ENCODE measurements at places on chromosomes 1 and 21.
A peak's percentile ranks its signal among the peaks of the same experiment; 100 is the strongest.

DNA sequence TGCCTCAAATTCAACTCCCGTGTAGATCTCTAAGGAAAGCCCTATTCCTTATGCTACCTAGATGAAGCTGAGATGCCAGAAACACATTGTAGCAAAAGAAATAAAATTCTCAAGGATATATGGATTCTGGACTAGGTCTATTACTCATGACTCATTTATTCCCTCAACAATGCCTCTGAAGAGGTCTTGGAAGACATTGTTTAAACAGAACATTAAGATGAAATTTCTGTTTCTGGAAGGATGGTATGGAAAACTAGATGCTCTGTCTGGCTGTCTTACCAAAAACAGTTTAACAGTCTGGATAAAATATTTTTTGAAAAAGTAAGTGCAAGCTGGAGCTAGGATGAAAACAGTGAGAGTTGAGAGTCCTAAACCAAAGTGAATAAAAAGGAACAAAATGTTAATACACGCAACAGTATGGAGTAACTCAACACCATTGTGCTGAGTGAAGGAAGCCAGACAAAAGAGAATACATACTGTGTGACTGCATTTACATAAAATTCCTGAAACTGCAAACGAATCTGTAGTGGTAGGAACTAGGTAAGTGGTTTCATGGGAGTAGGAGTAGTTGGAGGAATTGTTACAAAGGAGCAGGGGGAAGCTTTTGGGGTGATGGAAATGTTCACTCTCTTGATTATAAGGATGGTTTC is 59.3 kb upstream of the GNG12 start:
- no peak for DNase-seq

DNA sequence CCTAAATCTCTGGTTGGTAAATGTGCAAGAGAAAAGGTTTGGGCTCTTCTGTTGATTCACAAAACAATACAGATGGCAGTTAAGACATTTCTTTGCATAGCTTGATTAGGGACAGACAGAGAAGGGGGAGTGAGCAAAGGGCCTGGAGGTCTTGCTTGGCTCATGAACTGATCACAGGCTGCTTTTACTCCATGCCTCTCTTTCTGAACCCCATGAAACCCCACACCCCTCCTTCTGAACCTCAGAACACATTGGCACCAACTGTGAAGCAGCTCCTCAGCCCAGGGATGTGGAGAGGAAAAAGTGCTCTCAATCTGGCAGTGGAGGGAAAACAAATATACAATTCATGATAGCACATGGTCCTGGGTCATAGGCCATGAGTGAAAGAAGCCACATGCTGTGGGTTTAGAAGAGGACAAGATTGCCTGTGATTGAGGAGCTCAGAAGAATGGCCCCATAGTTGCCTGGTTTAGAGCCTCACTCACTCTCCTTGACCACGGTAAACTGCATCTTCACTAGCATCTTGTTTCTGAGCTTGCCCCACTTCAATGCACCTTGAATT is 111.6 kb upstream of the GADD45A start:
- no peak for DNase-seq

DNA sequence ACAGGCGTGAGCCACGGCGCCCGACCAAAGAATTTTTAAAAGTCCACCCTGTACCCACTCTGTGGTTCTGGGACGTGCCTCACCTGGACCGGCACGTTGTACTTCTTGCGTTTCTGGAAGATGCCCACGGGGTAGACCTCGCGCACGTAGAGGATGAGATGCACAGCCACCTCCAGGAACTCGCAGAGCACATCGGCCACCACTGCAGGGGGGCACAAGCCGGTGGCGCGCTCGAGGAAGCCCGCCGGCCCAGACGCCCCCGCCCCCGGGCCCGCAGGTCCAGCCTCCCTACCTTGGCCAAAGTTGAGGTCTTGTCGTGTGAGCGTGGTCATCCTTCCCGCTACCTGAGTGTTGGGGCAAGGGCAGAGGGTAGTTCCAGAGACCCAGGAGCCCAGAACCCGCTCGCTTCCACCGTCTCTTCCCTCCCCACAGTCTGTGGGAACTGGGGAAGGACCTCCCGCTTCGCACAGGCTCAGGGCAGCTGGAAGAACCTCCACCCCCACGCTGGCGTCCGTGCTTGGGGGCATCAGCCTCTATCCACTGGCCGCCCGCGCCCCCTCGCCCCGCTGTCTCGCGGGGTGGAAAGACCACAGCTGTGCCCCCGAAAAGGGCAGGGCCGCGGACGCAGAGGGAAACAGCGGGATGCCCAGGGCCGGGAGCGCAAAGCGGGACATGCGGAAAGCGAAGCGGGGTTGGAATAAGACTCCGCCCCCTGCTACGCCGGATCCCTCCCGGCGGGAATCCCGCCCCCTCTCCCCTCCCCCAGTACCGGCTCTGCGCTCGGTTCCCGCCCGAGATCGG is 478 bp downstream of the MAD2L2 start:
- DNase-seq = no peak

DNA sequence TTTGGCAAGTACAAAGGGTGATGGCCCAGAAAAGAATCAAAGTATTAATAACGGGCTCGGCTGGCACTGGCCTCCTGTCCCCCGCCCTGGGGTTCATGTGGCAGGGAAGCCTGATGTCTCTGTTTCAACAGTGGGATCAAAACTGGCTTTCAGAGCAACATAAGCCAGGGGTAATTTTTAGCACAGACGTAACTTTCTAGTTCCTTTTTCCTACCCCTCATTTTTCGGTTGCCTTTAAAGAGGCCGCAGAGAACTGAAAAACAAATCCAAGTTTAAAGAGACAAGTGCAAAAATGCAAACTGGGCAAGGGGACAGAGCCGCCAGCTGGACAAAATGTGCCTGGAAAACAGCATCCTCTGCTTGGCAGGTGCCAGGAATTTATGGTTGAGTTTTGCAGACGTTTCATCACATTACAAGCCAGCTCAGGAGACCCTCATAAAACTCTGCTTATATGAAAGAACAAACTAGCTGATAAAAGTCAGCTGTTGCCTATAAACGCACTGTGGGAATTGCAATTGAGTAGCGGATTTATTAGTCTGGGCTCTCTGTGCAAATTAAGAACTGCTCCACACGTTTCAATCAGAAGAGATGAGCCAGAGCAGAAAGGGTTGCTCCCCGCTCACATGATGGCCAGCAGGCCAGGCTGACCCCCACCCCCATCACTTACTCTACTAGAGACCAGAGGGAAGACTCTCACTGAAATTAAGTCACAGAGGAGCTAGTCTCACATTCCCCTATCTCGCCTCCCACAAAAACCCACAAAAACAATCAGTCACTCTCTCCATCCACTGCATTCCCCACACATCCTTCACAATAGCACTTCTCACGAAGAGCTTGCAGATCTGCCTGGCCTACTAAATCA is 15.8 kb upstream of the CDCA8 start:
- no peak for DNase-seq

DNA sequence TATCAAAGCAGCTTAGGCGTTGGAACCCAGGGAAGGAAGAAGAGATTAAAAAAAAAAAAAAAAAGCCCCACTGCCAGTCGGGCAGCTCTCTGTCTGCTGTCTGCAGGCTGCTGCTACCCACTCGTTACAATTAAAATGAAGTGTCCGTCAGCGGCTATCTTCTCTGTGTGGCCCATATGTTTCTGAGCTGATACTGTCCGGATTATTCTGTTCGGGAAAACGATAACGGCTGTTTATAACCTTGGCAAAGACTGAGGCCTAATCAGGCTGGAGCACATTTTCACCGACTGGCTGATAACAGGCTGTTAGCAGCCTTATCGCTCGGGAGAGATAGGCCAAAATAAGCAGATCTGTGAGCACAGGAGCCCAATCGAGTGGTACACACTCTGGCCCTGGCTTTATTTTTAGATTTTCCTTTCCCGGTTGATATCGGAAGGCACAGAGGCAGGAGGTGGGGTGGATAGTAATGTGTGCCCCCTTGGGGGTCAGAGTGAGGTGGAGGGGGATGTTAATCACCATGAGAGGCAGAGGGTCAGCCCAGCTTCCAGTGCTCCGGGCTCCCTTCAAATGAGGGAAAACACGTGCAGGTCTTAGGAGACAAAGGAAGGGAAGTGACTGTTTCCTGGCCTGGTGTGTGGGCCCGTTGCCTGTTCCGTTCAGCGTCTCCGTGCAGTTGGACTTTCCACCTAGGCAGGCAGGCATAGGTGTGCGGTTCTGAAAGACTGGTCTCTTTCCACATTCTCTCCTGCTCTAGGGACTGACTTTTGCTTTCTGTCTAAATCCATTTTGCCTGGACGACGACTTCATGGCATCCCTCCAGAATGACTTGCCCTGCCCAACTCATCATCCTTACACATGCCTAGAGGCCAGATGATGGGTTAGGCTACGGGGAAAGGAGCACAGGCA is 153.4 kb downstream of the PBX1 start:
- no peak for DNase-seq

DNA sequence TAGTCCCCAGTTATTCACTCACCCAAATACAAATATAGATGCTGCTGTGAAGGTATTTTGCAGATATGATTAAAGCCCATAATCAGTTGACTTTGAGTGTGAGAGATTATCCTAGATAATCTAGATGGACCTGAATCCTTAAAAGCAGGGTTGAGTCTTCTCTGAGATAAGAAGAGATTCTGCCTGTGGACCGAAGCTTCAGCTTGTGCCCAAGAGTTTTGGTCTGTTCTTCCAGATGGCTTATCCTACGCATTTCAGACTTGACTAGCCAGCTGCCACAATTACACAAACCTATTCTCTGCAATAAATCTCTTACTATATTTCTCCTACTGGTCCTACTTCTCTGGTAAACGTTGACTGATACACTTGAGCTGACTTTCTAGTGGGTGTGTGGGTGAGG is 145.1 kb downstream of the KCNJ6 start:
- DNase-seq = no peak

DNA sequence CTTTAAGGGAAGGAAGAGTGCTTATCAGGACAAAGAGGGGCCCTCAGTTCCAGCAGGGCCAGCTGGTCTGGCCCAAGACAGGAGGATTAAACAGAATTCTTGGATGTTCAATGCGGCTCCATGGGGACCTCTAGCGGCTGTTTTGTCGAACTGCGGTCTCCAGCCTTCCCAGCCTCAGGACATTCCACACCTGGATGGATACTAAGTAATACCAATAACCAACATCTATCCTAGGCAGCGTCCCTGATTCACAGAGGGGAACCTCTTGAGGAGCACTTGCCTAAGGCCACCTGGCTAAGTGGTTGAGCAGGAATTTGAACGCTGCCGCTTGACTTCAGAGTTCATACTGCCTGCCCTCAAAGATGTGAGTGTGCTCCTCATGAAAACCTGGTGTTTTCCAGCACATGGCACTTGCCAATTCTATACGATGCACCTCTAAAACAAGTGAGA is 15.5 kb upstream of the CD247 start:
- peak; percentile 85 for DNase-seq

- no peak for DNase-seq
Measured at GRCh38 chr1:41656068-41656467, 171.6 kb upstream of the EDN2 start.

DNA sequence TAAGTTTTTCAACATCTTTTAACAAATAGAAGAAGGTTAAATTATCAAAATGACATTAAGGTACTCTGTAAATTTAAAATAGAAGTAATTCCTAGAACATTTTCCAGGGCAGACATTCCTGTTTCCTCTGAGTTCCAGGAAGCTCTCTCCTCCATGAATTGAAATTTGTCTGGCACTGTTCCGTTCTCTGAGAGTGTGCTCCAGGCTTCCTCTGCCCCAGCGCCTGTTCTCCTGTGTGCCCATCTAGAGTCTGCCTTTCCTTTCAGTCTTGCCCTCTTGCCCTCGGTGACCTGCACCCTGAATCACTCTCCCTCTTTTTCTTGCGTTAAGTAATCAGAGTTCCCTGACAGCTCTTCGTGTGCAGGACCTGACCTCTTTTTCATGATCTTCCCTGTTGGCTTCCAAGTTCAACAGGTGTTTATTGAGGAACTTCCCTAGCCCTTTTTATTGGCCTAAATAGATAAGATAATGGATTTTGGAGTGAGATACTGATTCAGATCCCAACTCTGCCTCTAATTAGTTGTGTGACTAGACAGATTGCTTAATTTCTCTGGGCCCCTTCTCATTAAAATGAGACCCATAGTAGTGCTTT is 77.1 kb downstream of the MTR start:
- DNase-seq = no peak

- no peak for DNase-seq
Measured at GRCh38 chr21:37166733-37167132, 93.7 kb downstream of the TTC3 start.

GRCh38 chr1:101309334-101310311 is 72.8 kb downstream of the S1PR1 start:
- DNase-seq = peak; percentile 69

DNA sequence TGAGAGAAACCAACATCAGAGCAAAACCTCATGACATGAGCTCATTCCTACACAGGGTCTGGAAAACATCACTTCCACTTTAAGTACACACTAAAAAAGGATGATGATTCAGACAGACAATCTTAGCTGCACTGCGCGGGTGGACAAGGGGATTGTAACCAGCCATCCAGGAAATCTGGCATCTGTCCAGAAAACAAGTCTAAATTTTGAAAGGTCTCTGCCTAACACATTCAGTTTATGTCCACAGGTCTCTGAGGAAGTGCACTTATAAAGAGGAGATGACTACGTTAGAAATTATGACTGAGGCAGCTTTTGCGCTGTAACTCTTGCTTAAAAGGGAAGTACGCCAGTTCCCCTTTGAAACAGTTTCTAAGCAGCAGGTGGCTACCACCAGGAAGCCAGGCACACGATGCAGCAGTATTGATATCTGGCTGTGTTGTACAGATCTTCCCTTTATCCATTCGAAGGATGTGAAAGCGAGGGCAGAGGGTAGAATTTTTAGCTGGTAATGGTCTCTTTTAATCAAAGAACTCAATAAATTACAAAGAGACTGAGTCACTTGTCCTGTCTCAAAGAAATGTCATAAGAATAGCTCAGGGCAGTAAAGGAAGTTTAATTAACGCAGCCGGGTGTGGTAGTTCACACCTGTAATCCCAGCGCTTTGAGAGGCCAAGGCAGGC is 128.0 kb downstream of the SETD4 start:
- peak; percentile 87 for DNase-seq

- DNase-seq = no peak
Measured at GRCh38 chr1:180572760-180573159, 14.0 kb downstream of the OVAAL start.

GRCh38 chr1:56831871-56832693 is 12.9 kb upstream of the FYB2 start:
- peak; percentile 75 for DNase-seq

GRCh38 chr1:12527564-12527963 is 90.4 kb downstream of the DHRS3 start:
- peak; percentile 46 for DNase-seq

GRCh38 chr1:221824025-221824424 is 82.1 kb upstream of the DUSP10 start:
- no peak for DNase-seq

DNA sequence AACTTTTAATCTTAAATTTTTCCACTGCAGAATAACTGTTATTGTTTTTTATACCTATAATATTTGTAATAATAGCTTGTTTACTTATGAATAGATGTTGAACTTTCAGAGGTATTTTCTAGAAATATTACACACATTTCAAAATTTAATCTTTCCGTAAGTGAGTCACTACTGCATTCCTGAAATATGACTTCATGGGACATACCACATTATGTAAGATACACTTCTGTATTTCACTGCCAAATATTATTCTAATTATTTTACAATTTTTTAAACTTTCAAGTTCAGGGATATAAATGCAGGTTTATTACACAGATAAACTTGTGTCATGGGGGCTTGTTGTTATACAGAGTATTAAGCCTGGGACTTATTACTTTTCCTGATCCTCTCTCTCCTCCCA is 2220.5 kb downstream of the NCAM2 start:
- no peak for DNase-seq

GRCh38 chr21:35658242-35658641 is 402.1 kb downstream of the SETD4 start:
- no peak for DNase-seq

- no peak for DNase-seq
Measured at GRCh38 chr1:38527373-38527966, 332.1 kb downstream of the RRAGC start.

GRCh38 chr1:203456577-203456976 is 19.0 kb upstream of the PRELP start:
- DNase-seq = no peak

Measured in islet precursor cell (in vitro differentiated cells).